ENCODE measurements at places on chromosomes 1 and 21.

- no peaks in the 10 kb centered on the region for H3K27me3 ChIP-seq
- no peaks in the 10 kb centered on the region for H3K4me1 ChIP-seq
- no peak for DNase-seq
- H3K4me3 ChIP-seq = no peak overlapping the region
- no peak overlapping the region for H3K27ac ChIP-seq
Measured at GRCh38 chr21:16211339-16212303, 481.8 kb downstream of the USP25 start.

DNA sequence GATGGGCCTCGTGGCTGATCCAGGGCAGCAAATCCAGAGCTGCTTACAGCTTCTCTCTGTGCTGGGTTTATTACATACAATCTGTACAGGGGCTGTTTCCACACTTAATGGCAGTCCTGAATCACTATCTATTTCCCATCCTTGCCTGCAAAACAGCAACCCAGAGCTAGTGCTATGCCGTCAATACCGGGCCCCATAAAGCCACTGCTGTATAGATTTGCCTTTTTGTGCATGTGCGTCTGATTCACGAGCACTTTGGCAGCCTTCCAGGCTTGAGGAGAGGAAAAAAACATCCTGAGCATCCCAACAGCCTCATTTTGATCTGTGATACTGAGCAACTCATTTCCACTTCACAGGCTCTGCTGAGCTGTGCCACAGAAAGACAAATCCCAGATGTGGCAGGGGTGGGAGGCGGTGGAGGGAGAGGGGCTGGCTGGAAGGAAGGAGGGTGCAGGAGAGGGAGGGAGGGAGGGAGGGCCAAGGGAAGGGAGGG is 65.2 kb upstream of the TARBP1 start:
- H3K36me3 ChIP-seq = no peaks in the 10 kb centered on the region
- H3K27me3 ChIP-seq = no peaks in the 10 kb centered on the region
- peak overlapping the region; percentile 69 for H3K27ac ChIP-seq
- no peak overlapping the region for H3K4me3 ChIP-seq
- DNase-seq = peak; percentile 89
- peaks cover 19% of the 10 kb centered on the region for H3K4me1 ChIP-seq

DNA sequence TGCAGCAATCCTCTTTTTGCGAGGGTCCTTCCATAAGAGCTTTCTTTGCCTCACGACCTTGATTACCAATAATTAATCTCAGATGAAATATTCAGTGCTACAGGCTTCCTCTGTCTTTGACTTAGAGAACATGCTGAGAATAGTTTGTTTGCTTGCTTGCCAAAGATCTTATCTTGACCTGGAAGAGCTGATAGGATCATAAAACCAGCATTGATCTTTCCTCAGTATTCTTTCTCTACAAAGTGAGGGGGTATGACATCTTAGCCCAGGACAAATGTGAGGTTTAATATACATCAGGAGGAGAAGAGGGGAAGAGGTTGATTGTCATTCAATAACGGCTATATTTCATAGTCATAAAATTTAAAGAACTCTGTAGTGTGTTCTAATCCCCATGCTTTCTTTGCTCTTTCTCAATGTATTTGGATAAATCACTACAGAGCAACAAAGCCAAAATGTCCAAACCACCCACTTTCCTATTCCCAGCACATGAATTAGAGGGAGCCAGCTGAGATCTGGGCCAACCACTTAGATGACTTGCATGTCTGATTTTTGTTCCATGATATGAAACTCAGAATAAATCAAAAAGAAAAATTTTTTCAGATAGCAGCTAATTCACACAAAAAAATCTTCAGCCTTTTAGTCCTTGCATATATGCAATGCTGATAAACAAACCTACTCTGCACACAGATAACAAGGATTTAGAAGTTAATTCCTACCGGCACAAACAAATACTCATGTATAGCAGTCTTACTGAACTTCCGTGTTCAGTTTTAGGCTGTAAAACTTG is 50.5 kb upstream of the IPO9 start:
- peaks cover 1% of the 10 kb centered on the region for H3K36me3 ChIP-seq
- H3K27ac ChIP-seq = no peak overlapping the region
- no peaks in the 10 kb centered on the region for H3K4me1 ChIP-seq
- no peaks in the 10 kb centered on the region for H3K27me3 ChIP-seq
- no peak for DNase-seq
- no peak overlapping the region for H3K4me3 ChIP-seq

DNA sequence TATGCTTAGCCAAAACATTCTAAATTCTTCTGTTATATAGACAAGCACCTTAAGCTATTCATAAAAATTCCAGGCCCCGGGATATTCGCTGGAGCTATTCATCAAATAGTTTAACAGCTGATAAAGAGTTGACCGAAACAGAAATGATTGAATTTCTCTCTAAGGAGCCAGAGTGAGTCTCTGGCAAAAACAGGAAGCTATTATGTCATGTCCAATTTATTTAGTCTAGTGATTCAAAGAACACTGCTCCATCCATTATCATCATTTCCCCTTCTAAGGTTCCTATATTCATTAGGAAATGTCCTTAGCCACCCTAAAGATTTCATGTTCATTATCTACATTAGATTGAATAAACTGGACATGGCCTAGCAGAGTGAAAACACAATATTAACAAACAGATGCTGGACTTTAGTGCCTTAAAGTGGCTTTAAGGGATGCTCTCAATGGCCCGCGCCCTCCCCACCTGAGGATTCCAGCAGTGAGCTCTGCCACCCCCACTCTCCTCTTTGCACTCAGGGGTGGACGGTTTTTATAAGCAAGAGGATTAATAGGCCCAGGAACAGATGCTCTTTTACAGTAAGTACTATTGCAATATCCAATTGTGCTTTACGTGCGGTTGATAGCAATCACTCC is 122.1 kb upstream of the RGS1 start:
- H3K27me3 ChIP-seq = peaks cover 10% of the 10 kb centered on the region
- H3K4me1 ChIP-seq = no peaks in the 10 kb centered on the region
- no peaks in the 10 kb centered on the region for H3K36me3 ChIP-seq
- no peak overlapping the region for H3K4me3 ChIP-seq
- no peak for DNase-seq

DNA sequence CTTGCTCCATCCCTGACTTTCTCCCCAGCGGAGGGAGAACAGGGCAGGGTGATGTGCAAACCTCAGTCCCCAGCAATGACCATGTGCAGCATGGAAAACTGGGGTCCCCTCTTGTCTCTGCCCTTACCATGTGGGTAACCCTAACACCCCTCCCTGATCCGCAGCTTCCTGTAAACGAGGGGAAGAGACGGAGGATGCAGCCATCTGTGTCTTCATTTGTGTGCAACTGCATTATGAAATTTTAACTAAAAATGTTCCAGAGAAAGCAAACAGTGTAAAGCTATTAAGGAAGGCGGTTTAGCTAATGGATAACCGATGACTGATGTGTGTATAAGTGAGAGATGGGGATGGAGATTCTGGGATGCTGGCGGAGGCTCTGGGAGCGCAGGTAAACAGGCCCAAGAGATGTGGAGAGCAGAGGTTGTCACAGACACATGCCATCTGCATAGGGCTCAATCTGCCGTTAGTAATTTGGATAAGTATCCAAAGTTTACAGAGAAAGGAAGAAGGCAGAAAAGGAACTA is 206.6 kb downstream of the DSCAM start:
- H3K4me3 ChIP-seq = no peak overlapping the region
- H3K27me3 ChIP-seq = peaks cover 2% of the 10 kb centered on the region
- no peak for DNase-seq
- no peaks in the 10 kb centered on the region for H3K36me3 ChIP-seq
- H3K27ac ChIP-seq = no peak overlapping the region

DNA sequence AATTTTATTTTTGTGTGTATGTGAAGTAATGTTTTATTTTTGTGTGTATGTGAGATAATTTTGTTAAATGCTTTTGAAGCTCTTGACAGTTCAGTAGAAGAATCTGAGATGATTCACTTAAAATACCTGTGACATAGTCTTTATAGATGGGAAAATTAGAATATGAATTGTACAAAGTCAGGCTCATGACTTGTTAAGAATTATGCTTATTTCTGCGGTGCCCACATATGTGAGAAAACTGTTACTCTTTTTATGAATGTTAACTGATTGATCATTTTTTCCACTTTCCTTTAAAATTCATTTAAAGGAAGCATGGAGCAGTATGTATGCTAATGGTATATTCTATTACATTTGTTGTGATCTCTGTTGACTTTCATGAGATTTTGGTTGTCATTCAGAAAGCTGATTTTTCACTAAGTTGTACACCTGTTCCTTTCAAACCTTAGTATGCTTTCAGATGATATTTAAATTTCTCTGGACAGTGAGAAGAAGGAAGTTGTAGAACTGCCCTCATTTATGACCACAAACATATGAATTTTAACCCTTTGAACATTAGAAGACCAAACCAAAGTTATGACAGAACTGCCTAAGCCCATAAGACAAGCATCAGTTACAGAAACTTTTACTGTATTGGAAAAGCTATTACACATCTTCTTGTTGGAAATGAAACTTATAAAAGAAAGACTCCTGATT is 110.1 kb downstream of the POU2F1 start:
- H3K27me3 ChIP-seq = no peaks in the 10 kb centered on the region
- H3K27ac ChIP-seq = no peak overlapping the region
- no peak overlapping the region for H3K4me3 ChIP-seq
- DNase-seq = no peak
- H3K4me1 ChIP-seq = peaks cover 35% of the 10 kb centered on the region

DNA sequence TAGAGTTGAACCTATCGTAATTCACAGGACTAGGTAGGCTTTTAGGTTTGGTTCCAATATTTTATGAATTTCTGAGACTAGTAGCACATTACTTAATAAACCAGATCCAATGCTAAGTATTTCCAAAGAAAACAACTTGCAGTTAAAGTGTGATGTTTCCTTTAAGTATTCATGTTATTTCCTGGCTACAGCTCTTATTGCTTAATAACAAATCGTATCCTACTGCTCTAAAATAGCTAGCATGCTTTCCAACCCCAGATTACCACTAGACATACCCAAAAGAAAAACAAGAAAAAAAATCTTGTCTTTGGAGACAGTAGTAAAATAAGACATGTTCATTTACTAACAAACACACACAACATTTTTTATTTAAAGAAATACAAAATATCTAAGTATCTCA is 898 bp downstream of the KRTAP27-1 start:
- DNase-seq = no peak
- no peak overlapping the region for H3K27ac ChIP-seq
- H3K4me3 ChIP-seq = no peak overlapping the region
- H3K36me3 ChIP-seq = no peaks in the 10 kb centered on the region
- H3K27me3 ChIP-seq = peaks cover 2% of the 10 kb centered on the region
- H3K4me1 ChIP-seq = no peaks in the 10 kb centered on the region

DNA sequence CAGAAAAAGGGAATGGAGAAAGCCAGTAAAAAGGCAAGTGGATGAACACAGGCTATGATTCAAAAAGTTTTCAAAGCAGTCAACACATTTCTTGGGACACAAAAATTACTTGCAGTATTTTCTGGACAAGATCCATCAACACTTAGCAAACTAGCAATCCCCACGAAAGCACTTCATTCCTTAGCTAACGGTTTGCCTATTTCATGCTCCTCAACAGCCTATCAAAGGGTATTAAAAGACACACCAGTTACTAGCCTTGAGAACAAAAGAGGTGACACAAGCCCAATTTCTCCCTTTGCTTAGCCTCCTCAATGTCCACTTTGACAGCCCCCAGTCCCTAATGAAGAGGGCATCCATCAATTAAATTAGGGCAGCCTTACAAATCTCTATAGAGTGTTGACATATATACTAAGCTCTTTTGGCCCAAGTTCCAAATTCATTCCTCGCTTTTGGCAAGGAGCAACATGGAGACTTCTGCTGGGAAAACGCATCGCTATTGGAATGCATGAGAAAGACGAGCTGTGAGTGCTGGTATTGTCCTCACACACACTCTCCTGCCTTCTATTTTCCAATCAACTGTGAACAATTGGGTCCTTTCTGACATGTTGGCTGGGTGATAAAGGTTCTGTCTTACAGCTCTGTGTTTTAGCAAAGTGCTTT is 180.0 kb downstream of the TNR start:
- no peak for DNase-seq
- H3K27me3 ChIP-seq = peaks cover 13% of the 10 kb centered on the region
- no peak overlapping the region for H3K4me3 ChIP-seq
- H3K27ac ChIP-seq = no peak overlapping the region
- no peaks in the 10 kb centered on the region for H3K4me1 ChIP-seq
- no peaks in the 10 kb centered on the region for H3K36me3 ChIP-seq

- H3K4me1 ChIP-seq = no peaks in the 10 kb centered on the region
- DNase-seq = no peak
- no peak overlapping the region for H3K27ac ChIP-seq
- peaks cover 23% of the 10 kb centered on the region for H3K36me3 ChIP-seq
- no peaks in the 10 kb centered on the region for H3K27me3 ChIP-seq
- H3K4me3 ChIP-seq = no peak overlapping the region
Measured at GRCh38 chr1:229452956-229453801, 19.3 kb upstream of the ACTA1 start.

DNA sequence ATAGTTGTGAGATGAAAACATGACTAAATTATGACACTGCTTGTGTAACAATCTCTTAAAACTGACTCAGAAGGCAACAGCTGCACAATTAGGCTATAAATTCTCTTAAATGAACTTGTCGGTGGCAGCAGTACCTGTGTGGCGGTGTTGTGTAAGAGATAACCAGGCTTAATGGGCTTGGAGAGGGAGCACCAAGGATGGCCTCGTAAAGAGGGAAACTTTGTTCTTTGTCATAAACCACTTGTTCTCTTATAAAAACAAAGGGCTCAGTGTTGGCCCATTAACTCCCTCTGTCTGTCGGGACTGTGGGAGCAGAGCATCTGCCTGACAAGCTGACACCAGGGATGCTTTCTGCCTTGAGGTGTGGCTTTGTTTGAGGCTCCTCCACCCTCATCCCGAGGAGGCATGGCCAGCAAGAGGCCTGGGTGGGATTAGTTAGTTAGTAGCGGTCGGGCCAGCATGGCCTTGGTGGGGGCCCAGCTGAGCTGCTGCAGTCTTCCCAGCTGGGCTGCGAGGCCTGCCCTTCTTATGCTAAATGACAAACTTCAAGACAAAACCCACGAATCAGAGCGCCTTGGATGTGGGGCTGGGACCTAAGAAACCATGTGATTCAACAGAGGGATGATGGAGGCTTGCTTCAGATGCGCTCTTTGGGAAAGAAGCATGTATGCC is 171.4 kb downstream of the CAMTA1 start:
- no peaks in the 10 kb centered on the region for H3K36me3 ChIP-seq
- no peaks in the 10 kb centered on the region for H3K27me3 ChIP-seq
- no peak overlapping the region for H3K27ac ChIP-seq
